Frontal cortex (tissue), 4 donors: ENCODE measurements at places on chromosomes 13 and 19. TPM values are rescaled to one million over a fixed set of nuclear protein-coding genes. Genes with fewer than 3 reads are reported as not detected.

The RINL gene
- 5.3 TPM for total RNA-seq

The CFAP97D2 gene
- total RNA-seq = not detected

DNA sequence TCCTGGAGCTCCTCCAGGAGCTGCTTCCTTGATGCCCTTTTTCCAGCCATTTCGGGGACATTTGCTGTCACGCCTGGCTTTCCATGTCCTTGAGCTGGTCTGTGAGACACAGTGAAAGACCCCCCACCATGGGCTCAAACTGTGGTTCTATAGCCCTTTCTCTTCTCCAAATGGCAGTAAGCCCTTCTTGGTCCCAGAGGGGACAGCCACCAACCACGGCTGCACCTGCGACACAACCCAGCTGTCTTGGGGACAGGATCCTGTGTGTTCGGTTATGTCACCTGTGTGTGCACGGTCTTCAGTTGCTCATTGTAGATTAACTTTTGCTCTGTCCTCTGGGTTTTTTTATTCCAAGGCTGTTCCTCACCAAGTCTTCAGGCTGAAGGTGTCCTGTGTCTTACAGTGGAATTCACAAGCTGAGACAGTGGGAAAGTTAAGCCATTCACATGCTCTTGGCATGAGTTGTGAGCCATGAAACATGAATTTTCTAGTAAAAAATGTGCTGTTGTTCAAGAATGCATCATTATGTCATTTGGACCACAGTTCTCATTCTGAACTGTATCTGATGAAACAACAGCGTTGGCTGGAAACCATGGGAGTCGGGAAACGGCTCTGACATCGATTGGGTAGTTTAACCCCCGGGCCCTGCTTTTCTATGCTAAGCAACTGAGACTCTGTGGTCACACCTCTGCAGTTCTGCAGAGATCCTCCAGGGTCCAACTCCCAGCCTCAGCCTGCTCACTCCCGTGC, 129.5 kb upstream of the MCF2L start:
- no peak for DNase-seq

GRCh38 chr19:5697890-5698634, 8.0 kb downstream of the RPL36 start:
- DNase-seq = no peak

DNA sequence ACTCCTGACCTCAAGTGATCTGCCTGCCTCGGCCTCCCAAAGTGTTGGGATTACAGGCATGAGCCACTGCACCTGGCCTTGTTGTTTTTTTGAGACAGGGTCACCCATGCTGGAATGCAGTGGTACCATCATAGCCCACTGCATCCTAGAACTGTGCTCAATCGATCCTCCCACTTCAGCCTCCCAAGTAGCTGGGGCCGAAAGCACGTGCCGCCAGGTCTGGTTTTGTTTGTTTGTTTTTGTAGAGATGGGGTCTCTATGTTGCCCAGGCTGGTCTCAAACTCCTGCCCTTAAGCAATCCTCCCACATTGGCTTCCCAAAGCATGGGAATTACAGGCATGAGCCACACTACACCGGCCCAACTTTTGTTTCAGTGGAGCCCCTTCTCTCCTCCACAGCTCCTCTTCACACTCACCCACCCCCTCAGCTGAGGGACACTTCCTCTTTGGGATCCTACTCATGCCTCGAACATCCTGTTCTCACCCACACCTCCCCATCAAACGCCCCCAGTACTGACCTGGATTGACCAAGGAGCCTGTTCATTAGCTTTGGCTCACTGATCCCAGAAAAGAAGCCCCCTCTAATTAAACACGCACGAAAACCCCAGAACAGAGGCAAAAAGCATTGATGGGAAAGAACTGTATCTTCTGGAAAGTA, 12.8 kb upstream of the CERS4 start:
- DNase-seq = no peak

GRCh38 chr13:19185865-19186645, 4.4 kb upstream of the TUBA3C start:
- no peak for DNase-seq

DNA sequence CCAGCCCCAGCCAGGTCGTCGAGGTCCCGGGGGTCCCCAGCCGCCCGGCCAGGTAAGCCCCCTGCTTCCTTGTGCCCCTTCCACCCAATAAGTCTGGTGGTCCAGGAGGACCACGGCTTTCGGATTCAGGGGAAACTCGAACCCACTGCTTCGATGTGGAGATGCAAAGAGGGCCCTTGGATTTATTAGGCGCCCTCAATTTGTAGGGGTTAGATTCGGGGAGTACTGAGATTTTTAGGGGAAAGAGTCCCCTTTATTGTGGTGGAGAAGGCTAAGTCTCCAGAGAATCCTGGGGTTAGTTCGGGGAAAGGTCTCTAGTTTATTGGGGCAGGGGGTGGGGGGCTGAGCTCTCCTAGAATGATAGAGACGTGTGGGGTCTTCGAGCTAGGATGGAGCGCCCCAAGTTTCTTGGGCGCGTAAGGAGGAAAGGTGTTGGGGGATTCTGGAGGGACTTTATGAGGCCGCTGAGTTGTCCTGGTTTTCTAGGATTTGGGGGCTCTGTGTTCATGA, 3.8 kb upstream of the LTBP4 start:
- no peak for DNase-seq

DNA sequence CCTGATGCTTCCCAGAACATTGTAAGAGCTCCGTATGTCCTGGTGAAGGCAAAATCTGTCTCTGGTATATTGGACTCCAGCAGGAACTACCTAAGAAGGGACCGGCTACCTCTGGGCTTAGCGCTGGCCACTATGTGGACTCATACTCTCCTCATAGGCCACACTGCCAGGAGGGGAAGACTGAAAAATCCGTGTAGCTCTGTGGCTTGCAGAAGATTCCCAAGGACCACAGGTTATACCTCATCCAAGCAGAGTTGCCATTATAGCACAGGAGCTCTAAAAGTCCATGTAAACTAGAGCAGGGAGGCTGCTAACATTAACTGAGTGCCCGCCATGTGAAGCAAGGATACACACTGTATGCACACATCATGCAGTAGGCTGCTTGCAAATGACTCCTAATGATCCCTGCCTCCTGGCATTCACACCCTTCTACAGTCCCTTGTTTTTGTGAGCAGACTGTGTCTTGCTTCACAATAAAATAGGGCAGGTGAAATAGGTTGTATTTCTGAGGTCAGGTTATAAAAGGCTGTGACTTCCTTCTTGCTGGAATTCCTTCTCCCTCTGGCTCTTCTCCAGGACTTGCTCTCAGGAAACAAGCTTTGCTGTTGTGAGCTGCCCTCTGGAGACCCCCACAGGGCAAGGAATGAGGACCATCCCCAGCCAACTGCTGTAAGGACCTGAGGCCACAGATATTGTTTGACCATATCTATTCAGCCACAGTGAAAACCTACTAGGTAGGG, 192.6 kb upstream of the UBL3 start:
- DNase-seq = no peak
